ENCODE measurements at places on chromosomes 16 and 17. TPM values are rescaled to one million over a fixed set of nuclear protein-coding genes. Genes with fewer than 3 reads are reported as not detected.

- peak; percentile 1 for DNase-seq
Measured at GRCh38 chr17:48630009-48630924, 4.1 kb upstream of the HOXB9 start.

Gene LGALS9B
- total RNA-seq: not detected

DNA sequence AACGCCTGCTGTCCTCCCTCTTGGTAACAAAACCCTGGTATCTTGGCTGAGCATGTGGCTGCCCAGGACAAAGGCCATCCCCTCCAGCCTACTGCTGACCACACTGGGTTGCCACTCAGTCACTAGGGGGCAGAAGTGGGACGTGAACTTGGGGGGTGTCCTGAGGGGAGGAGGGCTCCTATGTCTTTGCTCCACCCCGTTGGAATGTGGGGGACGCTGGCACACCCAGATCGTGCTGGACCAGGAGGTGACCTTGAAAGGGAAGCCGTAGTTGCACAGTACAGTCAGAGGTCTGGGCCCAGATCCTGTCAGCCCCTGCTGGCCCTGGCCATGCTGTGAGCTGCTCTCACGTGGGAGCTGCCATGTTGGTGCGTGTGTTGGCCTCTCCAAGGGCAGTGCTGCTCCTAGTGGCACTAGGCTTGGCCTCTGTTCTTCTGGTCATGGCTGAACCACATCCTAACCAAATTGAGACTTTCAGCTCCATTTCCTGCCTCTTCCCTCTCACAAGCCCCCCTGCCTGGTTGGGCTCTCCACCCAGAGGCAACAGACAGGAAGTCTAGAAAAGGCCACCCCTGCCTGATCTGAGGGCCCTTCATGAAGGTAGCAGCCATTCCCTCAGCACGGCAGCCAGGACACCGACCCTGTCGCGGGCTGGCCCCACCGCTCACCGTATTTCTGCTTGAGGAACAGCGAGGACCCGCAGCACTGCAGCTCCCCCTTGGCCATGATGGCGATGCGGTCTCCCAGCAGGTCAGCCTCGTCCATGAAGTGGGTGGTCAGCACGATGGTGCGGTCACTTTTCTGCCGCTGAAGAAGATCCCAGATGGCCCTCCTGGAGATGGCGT lies 29.0 kb upstream of the RNPS1 start:
- no peak for DNase-seq

- DNase-seq: no peak
Measured at GRCh38 chr16:57031156-57031555, 41.8 kb downstream of the NLRC5 start.

Gene HEATR9
- total RNA-seq: not detected

DNA sequence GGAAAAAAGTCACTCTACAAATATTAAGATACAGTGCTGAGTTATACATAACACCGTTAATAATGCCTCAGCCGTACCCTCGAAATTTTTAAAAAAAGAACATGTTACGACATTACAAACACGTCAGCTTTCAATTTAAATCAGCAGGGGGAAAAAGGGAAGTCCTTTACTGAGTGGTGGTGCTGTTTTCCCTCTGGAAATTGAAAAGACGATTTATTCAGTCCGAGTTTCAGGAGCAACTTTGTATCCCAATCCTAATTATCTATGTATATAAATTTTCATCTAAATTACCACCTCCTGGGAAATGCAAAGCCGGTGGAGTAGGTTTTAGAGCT lies 1.3 kb downstream of the NETO2 start:
- DNase-seq: no peak

Gene PIGL
- 54.5 TPM for total RNA-seq

- DNase-seq: no peak
Measured at GRCh38 chr16:50273888-50274325, 7.6 kb downstream of the ADCY7 start.

Gene KAT8
- total RNA-seq: 97.6 TPM

DNA sequence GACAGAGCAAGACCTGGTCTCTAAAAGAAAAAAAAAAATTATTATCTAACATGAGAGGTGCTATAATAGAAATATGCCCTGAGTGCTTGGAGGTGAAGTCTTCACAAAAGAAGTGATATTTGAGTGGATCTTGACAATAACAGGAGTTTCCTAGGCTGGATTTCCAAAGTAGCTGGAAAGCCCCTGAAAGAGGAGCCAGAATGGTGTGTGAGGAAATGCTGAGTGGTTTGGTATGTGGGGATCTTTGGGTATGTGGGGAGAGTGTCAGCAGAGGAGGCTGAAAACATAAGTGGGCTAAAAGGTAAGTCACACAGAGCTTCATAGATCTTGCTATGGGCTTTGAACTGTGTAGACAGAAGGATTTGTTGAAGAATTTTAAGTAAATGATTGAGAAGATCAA lies 100.1 kb downstream of the YPEL2 start:
- DNase-seq: no peak

DNA sequence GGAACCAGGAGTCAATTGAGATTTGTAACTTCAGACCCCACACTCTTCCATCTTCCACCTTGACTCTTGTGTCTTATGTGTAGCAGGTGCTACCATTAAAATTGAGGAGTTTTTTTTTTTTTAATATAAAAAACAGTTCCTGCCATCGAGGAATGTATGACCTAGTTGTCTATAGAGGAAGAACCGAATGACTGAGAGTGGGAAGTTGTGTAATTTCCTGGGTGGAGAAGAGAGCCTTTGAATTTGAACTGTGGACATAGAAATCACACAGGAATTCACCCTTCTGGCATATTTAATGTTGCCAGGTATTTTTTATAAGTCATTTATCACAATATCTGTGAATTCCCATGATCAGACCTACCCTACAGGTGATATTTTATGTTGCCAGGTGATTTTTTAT lies 22.0 kb downstream of the SP2 start:
- no peak for DNase-seq

DNA sequence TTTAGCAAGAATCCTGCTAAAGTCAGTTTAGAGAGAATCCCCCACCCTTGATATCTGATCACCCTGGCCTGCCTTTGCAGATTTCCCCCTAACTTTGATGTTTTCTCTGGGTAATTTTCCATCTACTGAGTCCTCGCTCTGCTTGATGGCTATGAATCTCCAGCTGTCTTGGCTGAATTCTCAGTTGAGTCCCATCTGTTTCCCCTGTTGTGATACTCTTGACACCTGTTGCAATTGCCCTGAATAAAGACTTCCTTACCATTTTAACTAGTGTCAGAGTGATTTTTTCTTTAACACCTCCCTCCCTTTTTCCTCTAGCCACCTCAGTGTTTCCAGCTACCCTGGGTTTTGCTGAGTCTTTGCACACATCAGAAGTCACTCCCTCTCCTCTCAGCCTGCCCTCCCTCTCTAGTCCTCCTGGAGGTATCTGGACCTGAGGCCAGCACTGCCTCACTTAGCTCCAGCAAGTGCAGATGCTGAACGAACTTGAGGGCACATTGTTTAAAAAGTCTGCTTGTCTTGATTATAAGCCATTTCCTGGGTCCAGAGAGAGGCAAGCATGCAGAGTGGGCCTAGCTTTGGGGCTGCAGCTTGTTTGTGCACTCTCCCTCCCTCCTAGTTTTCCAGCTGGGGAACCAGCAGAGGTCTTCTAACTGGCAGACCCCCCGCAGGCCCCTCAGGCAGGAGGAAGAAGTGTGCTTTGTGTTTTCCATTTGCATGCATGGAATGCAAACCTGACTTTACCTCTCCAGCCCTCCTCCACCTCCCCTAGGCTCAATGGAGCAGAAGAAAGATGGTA lies 33.2 kb downstream of the SPACA3 start:
- no peak for DNase-seq

Measured in T-helper 17 cell (primary cell).